Ascending aorta (tissue), 2 donors: ENCODE measurements at places on chromosomes 5 and 9. TPM values are rescaled to one million over a fixed set of nuclear protein-coding genes. Genes with fewer than 3 reads are reported as not detected.

PIP5K1B gene
- total RNA-seq = 0.85 TPM

- DNase-seq = no peak
Measured at GRCh38 chr5:59724482-59725391, 168.8 kb downstream of the PDE4D start.

DNA sequence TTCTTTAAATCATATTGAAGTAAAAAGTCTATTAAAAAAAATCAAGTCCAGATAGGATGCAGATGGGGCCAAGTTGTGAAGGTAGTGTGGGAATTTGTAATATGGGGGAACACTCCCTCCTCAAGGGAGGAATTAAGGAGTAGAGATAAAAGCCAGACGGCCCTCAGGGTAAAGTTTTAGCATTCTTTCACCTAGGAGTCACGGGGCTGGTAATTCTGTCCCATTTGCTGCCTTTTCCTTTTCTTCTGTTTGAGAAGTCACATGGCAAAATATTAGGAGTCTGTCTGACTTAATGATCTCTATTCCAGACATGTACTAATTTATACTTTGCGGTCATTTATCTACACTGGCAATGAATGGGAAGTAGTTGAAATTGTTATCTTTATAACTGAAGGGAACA is 61.9 kb downstream of the SNX24 start:
- DNase-seq = no peak

DNA sequence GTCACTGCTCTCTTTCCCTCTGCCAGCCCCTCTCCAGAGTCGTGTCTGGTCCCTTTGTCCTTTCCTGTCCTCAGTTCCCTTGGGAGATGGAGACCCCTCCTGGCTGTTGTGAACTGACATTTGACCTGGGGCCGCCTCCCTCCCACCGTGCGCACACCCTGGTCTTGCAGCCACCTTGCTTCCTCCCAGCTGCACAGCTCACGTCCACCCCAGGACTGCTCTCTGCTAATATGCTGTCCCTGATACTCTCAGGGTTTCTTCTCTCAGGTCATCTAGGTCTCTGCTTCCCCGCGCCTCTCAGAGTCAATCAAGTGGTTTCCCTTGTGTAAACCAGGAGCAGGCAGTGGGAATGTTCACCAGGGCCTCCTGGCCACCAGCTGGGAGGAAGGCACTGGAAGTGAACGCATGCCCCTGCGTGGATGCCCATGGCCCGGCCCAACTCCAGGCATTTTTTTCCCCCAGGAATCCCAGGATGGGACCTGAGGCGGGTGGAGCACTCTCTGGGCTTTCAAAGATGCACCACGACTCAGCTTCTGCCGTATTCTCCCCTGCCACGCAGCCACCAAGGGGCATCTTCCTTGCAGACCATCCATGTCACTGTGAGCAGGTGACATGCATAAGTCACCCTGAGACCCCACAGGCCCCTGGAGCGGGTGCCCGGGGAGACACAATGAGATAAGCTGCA is 142.4 kb downstream of the OLFM1 start:
- DNase-seq = no peak

DNA sequence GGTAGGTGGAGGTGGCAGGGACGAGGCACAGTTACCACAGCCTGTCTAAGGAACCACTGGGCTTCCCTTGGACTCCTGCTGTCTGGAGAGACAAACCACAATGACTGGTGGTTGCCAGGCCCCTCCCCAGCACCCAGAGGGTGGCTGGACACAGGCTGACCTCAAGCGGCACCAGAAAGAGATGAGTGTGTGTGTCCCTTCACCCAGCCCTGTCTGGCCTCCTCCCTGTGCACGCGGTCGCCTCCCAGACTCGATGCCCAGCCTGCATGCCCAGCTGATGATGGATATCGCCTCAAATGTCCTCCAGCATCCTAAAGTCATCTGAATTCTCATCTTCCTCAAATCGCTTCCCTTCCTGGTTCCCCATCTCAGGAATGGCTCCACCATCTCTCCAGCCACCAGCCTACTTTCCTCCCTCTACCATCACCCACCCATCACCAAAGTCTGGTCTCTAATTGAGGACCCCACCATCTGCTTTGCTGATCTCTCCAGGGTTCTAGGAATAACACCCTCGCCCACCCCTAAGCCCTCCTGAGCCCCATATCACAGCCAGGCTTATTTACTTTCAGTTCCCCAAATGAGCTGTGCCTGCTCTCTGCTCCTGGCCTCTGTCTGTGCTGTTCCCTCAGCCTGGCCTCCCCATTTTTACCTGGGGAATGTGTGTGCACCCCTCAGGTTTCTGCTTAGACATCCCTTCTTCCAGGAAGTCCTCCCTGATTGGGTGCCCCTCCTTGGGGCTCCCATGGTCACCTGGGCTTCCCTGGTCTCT is 52.5 kb upstream of the GGTA1 start:
- no peak for DNase-seq

DNA sequence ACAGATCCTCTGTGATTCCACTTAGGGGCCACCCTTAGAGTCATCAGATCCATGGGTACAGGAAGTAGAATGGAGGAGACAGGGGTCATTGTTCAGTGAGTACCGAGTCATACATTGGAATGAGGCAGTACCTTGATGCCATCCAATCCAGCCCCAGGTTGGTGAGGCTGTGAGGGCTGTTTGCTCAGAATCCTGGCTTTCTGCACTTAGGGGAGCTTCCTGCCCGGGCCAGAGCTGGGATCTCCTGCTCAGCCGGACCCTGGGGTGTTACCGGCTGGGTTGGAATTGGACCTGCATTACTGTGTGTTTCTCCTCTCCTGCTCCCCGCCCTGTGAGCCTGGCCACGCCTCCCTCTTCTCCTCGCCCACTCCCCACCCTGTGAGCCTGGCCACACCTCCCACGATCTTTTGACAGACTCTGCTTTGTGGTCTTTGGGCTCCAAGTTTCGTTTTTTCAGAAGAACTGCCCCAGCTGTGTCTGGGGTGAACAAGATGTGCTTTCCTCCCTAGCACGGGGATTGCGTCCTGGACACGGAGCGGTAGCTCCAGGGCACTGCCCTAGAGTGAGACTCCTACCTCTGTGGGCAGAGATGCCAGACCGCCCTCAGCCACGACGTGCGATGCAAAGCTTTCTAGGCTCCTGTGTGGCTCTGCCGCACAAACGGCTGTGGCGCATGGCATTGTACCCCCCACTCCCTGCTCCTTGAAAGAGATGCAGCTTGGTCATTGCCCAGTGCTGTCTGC is 15.4 kb downstream of the TRAF2 start:
- DNase-seq = no peak
